ENCODE measurements at places on chromosomes 12 and 14.
A peak's percentile ranks its signal among the peaks of the same experiment; 100 is the strongest.

GRCh38 chr12:54019091-54019811 lies 9.0 kb upstream of the HOXC6 start:
- DNase-seq: no peak

DNA sequence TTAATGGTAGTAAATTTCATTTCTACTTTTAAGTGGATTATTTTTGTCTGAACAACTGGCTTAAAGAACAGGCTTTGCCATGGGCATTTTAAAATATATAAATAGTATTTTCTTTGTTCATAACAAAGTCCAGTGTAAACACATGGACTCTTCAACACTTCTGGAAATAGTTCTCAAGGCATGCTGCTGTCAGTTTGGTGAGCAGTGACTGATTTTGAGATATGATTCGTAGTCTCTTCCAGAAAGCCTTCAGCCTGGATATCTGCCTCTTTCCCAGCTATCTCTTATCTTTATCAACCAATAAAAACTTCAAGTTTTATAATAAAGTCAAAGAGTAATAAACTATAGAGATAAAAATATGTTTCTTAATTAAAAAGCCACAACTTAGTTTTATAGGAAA lies 110.7 kb downstream of the NAV3 start:
- DNase-seq: no peak

GRCh38 chr12:102174761-102175160 lies 22.9 kb downstream of the PMCH start:
- DNase-seq: no peak

DNA sequence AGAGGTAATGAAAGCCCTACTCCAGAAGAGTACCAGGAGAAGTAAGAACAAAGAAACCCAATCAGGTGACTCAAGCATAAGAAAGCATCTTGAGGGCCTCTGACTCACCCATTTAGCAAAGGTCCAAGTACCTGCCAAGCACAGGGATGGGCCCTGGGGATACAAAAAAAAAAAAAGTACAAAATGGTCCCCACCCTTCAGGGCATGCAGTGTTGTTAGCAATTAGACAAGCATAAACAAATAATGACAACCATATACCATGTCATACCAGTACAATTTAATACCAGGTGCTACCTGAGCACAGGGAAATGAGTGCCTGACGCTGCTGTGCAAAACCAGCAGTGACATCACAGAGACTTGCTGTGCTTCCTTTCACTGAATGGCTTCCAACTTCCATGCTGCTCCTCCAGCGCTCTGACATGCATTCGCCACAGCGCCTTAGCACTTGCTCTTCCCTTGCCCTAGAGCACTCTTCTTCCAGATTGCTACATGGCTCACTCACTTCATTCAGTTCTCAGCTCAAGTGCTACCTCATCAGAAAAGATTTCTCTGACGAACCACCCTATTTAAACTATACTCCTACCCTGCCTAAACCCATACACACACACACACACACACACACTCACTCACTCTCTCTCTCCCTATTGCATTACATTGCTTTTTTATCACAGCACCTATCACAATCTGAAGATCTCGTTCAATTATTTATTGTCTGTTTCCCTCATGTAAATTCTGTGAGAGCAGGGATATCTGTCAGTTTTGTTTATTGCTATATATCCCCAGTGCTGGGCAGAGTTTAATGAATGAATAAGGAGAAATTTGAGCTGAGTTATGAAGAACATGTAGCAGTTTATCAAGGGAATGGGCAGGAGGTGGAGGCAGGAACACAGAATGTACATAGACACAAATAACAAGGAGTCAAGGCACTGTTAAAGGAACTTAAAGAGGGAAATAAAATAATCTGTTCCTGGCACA lies 12.9 kb upstream of the EPS8 start:
- DNase-seq: no peak

GRCh38 chr14:49418789-49419188 lies 167.4 kb downstream of the RPS29 start:
- DNase-seq: no peak

DNA sequence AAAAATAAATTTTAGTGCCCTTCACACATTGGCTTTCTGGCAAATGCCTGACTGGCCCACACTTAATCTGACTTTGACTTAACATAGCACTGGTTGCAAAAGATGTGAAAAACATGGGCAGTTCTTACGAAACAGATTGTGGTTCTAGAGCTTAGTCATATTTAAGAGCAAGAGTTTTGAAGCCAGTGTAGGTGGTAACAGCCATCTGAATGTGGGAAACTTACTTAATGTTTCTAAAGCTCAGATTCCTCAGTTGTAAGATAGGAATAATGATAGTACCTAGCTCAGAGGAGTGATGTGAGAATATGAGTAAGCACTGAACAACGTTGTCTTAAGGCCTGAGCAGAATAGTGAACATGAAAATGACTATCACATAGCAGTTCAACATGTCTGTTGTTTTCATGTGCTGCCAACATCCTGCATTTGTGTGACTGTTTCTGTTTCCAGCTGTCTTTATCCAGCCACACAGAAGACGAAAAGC lies 262.7 kb downstream of the SYT1 start:
- DNase-seq: peak; percentile 93

DNA sequence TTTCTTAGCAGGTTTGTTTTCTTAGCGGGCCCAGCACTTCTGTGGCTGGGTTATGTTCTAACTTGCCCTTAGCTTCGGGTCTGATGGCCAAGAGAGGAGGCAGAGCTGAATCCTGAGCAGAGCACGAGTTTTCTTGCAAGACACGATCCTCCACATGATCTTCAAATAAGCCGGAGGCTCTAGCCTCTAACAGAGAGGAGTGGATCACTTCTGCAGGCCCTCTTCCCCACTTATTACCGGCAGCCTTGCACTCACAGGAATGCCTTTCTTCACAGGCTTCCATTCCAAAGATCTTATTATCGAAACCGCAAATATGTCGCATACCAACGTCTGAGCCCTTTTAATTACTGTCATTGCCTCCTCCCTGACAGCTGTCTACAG lies 79.5 kb downstream of the SINHCAF start:
- DNase-seq: no peak

GRCh38 chr14:56358851-56359614 lies 220.6 kb upstream of the TMEM260 start:
- no peak for DNase-seq

DNA sequence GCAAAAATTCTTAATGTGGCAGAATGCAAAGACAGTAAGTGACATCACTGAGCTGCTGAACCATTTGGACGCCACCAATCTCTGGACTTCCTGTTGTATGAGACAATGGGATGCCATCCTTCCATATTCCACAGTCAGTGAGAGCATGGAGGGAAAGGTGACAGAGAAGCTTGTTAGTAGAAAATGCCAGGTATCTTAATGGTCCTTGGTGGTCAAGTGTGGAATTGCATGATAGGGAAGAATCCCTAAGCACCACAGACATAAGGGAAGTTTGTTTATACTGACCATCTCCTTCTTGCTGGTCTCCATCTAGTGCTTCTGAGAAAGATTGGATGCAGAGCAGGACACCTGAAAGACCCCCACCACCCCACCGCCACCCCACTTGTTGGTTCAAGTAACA lies 1410.0 kb upstream of the TMEM132C start:
- DNase-seq: no peak

- no peak for DNase-seq
Observed at GRCh38 chr12:46401662-46402061, 29.1 kb upstream of the SLC38A2 start.

DNA sequence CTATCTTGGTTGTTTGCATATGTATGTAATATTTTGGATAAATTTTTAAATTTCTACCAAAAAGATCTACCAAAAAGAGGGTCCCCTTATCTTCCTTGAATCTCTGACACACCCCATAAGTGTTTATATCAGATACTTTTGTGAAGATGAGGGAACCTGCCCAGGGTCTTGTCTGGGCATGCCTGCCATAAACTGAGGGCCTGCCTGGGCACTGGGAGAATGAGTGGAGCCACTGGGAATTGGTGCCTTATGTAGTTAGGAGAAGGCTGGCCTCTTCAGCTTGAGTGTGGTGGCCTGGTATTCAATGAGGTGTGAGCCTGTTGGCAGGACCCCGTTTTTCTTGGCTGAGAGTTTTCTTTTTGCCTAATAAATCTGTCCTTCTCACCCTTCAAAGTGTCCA lies 46.5 kb downstream of the OR9K2 start:
- no peak for DNase-seq

DNA sequence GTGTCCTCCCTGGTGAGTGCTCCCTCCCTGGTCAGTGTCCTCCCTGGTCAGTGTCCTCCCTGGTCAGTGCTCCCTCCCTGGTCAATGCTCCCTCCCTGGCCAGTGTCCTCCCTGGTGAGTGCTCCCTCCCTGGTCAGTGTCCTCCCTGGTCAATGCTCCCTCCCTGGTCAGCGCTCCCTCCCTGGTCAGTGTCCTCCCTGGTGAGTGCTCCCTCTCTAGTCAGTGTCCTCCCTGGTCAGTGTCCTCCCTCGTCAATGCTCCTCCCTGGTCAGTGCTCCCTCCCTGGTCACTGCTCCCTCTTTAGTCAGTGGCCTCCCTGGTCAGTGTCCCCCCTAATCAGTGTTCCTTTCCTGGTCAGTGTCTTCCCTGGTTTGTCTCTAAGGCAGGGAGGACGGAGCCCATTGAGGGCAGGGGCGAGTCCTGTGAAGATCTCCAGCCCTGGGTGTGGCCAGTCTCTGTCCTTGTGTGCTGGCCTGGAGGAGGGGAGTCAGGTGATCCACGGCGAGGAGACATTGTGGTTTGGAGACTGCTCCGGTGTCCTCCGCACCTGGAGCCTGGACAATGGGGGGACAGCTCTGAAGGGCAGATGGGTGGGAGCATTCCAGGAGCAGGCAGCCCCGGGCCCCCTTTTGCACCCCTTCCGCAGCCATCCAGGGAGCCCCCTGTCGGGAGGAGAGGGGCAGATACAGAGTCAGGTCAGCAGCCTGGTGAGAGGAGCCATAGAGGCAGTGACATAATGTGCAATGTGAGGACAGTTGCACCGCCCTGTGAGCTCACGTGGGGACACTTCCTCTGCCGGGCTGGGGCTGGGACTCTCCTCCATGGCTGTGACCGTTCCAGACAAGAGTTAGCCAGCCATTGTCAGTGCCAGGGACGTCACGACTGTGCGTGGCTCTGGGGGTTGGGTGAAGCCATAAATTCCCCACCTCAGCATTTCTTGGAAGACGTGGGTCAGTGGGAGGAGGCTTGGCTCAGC lies 93.4 kb downstream of the ADGRD1 start:
- DNase-seq: no peak

- DNase-seq: no peak
Observed at GRCh38 chr14:34623506-34623905, 6.4 kb downstream of the SNX6 start.

GRCh38 chr12:75759196-75759595 lies 247.8 kb upstream of the KRR1 start:
- DNase-seq: no peak

DNA sequence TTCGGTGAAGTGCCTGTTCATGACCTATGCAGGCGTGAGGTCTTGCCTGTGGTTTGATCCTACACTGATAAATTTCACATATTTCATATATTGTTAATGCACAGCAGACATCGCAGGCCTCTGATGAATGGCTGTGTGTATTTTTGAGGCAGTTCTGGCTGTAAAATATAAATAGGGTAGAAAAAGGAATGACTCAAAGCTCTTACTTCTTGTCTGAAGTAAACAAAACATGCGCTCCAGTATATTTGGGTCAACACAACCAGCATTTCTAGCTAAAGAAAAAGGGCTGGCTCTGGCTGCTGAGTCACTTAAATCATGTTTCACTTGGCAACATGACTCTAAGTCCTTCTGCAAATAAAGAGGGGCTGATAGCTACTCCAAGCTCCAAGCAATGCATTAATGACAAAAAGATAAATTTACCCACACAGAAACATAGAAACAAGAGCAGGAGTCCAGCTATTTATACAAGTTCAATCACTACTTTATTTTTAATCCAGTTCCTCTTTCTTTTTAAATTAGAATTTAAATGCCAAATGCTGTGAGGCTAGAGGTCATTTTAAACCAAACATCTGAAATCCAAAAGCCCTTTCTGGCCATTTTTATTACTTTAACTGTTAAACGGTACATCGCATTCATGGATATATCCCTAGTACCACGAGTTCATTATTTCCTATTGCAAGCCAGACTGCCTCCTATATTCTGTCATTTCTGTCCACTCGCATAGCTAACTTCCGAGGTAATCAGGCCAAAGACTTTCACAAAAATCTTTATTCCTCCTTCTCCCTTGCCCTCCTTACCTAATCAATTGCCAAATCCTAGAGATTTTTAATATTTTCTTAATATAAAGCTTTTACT lies 54.3 kb upstream of the TMCC3 start:
- DNase-seq: peak; percentile 32

DNA sequence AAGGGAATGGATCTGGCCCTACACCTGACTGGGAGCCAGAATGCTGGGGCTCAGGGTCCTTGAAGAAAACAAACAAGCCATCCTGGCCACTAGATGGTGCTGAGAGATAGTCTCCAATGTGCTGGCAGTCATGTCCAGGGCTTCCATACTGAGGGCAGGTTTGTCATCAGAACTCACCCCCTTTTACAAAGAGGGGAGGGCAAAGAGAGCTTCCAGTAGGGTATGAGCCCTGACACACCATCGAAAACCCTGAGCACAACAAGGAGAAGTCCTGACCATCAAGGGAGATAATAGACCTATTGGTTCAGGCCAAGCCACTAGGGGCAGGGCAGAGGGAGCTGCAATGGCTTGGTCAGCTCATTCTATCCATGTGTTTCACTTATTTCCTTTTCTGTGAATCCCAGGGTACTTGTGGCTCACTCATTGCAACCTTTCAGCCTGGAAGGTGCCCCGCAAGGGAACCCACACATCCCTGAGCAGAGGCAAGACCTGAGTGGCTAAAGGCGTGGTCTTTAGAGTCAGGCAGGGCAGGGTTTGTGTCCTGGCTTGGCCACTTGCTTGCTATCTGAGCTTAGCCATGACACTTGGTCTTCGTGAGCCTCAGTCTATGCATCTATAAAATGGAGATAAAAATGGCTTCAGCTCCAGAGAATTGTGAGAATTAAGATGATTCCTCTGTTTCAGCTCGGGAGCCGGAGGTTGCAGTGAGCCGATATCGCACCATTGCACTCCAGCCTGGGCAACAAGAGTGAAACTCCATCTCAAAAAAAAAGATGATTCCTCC lies 6.2 kb upstream of the PLEKHH1 start:
- no peak for DNase-seq

DNA sequence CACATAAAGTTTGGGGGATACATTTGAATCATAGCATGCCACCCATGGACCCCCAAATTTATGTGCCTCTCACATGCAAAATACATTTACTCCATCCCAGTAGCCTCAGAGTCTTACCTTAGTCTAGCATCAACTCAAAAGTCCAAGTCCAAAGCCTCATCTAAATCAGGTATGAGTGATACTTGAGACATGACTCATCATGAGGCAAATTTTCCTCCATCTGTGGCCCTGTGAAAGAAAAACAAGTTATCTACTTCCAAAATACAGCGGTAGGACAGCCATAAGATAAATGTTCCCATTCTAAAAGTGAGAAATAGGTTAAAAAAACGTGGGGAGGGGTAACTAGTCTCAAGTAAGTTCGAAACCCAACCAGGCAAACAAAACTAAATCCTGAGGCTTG lies 444.2 kb downstream of the SNAPC1 start:
- no peak for DNase-seq
